Astrocyte (in vitro differentiated cells and primary cell): ENCODE measurements at places on chromosomes 4 and X. TPM values are rescaled to one million over a fixed set of nuclear protein-coding genes. Genes with fewer than 3 reads are reported as not detected.

CPXCR1 gene
- not detected in 2 replicates for total RNA-seq

DNA sequence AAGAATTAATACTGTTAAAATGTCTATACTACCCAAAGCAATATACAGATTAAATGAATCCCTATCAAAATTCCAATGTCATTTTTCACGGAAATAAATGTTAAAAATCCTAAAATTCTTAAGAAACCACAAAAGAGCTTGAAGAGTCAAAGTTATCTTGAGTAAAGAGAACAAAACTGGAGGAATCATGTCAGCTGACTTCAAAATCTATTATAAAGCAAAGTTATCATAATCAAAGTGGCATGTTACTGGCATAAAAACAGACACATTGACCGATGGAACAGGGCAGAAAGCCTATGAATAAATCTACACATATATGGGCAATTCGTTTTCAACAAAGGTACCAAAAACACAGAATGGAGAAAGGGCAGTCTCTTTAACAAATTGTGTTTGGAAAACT is 579.0 kb downstream of the INPP4B start:
- peak; percentile 41 for DNase-seq

GRCh38 chr4:18103876-18104605 is 82.5 kb upstream of the LCORL start:
- DNase-seq, result no peak

DNA sequence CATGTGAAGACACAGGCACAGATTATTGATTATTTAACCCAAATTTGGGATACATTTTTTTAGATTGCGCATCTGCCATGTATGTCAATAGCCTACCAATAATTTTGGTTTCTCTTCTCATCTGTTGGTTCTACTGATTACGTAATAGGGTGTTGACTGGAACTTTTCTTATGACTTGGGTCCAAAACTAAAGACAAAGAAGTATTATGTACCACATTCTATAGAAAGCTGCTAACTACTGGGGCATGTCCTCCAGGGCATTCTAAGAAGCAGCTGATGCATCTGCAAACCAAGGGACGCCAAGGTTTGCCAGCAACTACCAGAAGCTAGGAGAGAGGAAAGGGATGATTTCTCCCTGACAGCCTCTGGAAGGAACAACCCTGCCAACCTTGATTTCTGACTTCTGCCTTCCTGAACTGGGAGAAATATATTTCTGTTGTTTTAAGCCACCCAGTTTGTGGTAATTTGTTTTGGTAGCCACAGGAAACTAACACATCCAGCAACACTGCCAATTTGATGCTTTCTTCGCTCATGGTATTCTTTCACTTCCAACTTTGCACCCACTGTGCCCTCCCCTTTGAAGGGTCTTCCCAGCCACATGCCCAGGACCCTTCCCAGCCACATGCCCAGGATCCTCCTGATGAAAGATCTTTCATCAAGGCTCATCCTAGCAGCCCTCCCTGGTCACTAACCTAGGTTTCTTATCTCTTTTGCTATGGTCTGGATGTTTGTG is 15.9 kb upstream of the TLR1 start:
- no peak for DNase-seq

- DNase-seq, result no peak
Measured at GRCh38 chrX:63934160-63934559, 149.1 kb upstream of the ARHGEF9 start.

UCP1 gene
- total RNA-seq, result 0.34 and 0.46 TPM in 2 replicates

ZNF732 gene
- total RNA-seq, result 1.2 and 1.4 TPM in 2 replicates

CFAP47 gene
- not detected in 2 replicates for total RNA-seq

DNA sequence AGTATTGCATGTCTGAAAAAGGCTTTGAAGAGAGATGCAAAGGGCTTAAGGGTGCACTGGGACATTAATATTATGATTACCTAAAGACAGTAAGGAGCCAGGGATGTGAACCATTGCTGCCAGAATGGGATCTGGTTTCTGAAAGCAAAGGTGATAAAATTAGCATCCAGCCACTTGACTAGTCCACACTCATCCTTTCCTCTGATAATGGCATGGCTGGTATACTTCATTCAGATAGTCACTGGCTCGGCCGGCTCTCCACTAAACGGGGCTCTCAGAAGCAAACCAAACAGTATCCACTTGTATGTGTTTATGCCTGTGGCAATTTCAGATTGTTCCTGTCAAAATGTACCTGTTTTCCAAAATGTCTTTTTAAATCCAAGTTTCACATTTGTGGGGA is 46.4 kb downstream of the MAMLD1 start:
- no peak for DNase-seq

EMCN gene
- total RNA-seq, result not detected in 2 replicates

GRCh38 chr4:40953283-40954087 is 203.7 kb downstream of the NSUN7 start:
- DNase-seq, result no peak

DNA sequence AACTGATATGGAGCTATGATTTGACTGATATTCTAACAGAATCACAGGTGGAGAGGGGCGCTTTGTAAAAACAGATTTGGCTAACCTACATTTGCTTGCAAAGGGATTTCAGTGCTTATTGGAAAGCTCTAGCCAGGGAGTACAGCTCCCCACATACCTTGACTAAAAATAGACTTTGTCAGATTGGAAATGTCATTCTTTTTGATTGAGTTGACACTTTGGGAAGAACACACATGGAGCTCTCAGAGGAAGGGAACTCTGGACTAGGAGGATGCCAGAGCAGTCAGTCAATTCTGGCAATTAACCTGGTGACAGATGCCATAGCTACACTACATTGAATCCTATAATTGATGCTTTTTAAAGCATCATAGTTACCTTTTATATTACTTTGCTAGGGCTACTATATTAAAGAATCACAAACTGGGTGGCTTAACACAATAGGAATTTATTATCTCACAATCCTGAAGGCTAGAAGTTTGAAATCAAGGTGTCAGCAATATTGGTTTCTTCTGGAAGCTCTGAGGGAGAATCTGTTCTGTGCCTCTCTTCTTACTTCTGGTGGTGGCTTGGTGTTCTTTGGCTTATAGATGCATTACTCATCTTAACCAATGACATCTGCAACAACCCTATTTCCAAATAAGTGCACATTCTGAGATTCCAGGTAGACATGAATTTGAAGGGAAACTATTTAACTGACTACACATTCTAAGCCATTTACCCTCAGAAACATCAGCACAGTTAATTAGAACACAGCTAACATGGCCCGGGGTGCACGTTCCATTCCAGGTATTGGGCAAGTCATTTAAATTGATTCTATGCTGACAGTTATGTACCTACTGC is 8.4 kb upstream of the HERC3 start:
- no peak for DNase-seq

DNA sequence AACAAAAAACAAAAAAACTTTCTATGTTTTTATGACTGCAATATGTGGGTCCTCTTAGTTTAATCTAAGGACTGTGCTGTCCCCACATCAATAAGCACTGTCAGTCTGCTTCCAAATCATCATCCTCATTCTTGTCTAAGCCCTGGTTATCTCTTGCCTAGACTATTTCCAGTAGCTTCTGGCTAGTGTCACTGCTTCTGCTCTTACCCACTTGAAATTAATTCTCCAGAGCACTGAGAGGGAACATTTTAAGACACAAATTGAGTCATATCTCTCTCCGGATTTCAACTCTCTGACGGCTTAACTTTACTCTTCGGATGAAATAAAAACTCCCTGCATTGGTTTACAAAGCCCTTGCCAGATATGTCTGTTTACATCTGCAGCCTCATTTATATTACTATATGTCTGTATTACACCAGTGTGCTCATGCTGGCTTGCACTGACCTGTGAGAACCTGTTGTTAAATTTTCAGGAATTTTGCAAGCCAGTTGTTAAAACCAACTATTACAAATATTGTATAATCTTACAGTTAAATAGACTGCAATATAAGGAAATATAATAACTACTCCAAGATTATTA is 345.9 kb downstream of the ADGRL3 start:
- no peak for DNase-seq

- DNase-seq, result no peak
Measured at GRCh38 chr4:102994803-102995202, 24.7 kb downstream of the SLC9B1 start.

SCML2 gene
- 0.91 and 1.2 TPM in 2 replicates for total RNA-seq

GRCh38 chr4:6355052-6355451 is 85.4 kb downstream of the WFS1 start:
- no peak for DNase-seq

ATP8A1 gene
- 2.9 TPM in 2 replicates for total RNA-seq

FMR1NB gene
- total RNA-seq, result not detected in 2 replicates

GRCh38 chr4:37139987-37140386 is 104.6 kb upstream of the NWD2 start:
- DNase-seq, result no peak

DNA sequence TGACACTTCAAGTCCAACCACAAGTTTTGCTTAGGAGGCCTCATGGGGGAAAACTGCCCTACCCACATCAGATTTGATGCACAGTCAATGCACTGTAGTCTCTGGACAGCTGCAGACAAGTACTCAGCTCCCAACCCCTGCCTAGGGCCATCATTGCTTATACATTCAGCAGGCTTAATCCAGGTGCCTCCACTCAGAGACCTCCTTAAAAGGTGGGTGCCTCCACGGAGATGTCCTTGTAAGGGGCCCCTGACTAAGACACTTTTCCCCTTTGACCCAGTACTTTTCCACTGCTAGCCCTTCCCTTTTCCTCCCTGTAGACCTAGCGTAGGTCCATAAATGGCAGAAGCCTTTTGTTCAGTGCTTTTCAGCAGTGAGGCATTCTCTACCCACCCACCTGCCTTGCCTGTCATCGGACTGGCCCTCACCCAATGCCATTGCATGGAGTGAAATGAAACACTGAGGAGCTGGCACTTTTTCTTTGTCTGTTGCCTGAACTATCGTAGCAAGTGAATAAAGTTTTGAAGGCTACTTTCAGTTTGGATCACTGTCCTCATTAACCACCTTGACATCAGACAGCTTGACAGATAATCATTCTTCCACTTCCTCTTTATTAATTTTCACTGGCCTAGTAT is 23.8 kb upstream of the PLK4 start:
- peak; percentile 95 for DNase-seq

- DNase-seq, result no peak
Measured at GRCh38 chr4:186227221-186227620, at the start of gene KLKB1. Gene KLKB1 (plus strand): TSS chr4:186227507. CDS start chr4:186228196, 689 bp downstream.

XKRX gene
- not detected in 2 replicates for total RNA-seq

DNA sequence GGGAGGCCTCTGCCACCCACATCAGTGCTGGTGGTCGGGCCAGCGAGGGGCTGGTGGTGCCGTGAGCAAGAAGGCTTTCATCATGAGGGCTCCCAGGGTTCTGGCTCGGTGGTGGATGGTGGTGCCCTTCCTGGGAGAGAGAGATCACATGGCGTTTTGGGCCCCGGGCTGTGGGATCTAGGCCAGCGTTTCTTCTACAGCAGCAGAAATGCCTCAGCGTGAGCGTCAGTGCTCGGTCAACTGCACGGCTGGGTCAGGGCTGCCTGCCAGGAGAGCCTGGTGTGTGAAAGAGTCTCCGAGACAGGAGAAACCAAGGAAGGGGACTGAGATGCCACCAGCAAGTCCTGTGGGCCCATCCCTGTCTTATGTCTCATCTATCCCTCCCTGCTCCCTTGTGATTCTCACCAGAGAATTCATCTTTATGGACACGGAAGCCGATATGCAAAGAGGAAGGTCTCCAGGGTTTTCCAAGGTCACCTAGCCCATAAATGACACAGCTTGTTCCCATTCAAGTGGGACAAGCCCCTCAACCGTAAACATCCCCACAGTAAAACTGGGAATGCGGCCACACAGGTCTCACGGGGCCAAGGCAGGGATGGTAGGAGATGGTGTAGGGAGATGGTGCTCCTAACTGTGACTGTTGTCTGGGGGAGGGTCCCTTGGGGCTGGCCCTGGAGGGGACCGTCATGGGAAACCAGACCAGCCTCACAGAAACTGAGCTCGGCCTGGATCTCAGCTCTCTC is 99.2 kb downstream of the SORCS2 start:
- DNase-seq, result peak; percentile 65

- DNase-seq, result no peak
Measured at GRCh38 chr4:184787766-184788503, 37.8 kb downstream of the ACSL1 start.

DNA sequence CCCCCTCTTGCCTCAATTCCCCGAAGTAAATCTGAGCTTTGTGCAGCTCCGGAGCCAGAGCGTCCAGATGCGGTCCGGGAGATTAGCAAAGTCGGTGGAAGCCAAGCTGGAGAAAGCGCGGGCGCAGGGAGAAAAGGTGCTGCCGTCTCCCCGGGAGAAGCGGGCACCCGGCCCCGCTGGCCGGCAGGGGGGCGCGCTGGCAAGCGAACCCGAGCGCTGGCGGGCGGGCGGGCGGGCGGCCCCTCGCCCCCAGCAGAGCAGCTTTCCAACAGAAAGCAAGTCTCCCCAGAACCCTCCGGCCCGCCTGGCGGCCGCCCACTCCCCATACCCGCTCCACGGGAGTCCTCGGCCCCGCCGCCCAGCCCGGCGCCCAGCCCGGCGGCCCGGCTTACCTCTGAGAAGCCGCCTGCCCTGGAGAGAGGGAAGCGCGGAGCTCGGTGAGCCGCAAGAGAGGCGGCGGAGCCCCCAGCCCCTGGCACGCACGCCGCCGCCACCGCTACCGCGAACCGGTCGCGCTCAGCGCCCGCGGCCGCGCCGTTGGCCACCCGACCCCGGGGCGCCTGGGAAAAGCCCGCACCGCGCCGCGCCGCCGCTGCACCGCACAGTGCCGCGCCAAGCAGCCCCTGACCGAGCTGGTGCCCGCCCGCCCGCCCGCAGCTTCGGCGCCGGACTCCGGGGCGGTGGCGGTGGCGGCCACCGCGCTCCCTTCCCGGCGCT is 529 bp upstream of the CITED1 start:
- DNase-seq, result no peak

- no peak for DNase-seq
Measured at GRCh38 chrX:108298165-108298602, 140.0 kb downstream of the COL4A6 start.

DNA sequence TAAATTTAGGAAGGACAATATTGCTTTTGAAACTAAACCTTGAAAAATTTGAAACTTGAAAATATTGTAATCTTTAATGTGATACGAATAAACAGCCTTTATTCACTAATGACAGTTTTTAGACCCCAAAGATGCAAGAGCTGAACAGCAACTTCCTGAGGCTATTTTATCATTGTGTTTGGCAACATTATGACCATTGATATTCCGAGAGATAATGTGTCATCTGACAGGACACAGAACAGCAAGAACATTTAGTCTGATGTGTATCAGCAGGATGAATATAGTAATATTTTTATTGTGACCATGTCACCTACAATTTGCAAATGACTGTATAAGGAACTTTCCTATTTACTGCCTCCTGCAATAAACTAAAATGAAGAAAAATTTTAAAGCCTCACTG is 316.0 kb downstream of the ADAM29 start:
- no peak for DNase-seq

BEX5 gene
- total RNA-seq, result 1.4 and 1.6 TPM in 2 replicates

DNA sequence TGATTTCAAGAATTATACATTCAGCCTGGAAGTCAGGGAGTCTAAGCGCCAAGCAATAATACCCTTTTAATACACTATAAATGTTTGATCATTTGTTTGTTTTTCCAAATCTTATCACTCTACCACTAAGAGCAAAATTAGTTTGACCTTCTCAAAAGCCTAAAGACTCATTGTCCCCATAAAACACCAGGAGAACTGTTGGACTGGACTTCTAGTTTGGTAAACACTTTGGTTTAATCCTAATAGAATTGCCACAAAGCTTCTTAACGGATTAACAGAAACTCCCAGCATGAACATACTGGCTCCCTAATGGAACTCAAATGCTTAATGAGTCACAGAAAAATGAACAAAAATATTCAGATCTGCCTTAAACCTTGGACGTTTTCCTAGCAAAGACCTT is 34.9 kb downstream of the SYTL5 start:
- DNase-seq, result no peak
